GM12892 (cell line): ENCODE measurements at places on chromosomes 11 and 22.

GRCh38 chr11:85196968-85197367 is 430.2 kb downstream of the DLG2 start:
- DNase-seq, result no peak

DNA sequence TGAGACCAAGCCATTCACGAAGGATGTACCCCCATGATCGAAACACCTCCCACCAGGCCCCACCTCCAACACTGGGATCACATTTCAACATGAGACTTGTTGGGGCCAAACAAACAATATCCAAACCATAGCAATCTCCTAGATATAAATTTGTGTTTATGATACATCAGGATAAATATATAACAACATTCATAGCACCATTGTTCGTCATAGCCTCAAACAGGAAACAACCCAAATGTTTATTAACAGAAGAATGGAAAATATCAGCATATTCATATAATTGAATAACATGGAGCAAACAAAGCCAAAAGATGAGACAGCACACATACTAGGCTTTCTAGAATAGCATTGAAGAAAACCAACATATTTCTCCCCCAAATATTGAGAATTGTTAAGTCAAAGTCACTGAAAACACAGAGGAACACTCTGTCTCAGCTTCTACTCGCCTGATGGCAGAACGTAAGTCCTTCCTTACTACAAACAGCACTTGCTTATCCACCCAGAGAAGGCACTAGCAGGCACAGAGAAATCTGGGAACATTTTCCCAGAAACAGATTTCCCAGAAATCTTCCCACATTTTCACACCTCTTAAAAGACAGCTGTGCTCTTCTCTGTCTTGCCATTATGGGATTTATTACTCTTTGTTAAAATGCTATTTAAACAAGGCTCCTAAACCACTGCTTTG is 8.1 kb upstream of the GDPD4 start:
- no peak for DNase-seq

GRCh38 chr22:36358533-36359469 is 29.0 kb downstream of the MYH9 start:
- DNase-seq, result peak; percentile 57

DNA sequence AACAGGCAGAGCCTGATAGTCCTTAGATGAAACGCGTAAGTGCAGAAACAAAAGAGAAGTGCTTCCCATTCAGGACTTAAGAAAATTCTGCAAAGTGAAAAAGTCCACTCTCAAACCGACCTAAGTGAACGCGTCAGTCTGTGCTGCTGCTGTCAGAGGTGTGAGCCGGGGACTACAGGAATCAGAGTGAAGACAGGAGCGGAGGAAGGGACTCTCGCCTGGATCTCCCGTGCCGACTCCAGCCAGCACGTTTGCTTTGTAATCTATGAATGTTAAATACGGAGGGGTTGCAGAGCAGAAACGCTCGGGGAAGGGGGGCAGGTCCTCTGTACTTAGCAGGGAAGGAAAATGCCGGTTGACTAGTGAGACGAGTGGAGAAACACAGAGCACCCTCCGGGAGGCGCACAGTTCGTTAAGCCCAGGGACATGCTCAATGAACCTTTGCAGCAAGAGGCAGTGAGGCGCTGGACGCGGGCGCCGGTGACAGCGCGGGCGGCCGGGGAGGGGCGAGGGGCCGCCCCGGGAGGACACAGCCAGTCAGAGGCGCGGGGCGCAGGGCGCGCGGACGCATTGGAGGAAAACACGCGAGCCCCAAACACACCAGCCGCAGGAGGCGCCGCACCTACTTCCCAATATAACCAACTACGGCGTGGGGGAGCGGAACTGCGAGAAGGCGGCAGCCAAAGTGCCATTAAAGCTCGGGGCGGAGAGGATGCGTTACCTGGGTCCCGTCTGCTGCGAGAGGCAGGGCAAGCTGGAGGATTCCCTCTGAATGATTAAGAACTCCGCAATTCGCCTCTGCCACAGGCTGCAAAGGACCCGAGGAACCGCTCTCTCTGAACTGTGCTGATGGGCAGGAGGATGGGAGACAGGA is at the start of gene CNTN5:
Gene CNTN5 (plus strand): TSS at position 598 of the 874 bp plus-strand sequence.
- DNase-seq, result no peak

- no peak for DNase-seq
Observed at GRCh38 chr22:50568626-50569025, 5.9 kb upstream of the SYCE3 start.

- peak; percentile 25 for DNase-seq
Observed at GRCh38 chr22:38572065-38572464, 2.1 kb upstream of the DMC1 start.

DNA sequence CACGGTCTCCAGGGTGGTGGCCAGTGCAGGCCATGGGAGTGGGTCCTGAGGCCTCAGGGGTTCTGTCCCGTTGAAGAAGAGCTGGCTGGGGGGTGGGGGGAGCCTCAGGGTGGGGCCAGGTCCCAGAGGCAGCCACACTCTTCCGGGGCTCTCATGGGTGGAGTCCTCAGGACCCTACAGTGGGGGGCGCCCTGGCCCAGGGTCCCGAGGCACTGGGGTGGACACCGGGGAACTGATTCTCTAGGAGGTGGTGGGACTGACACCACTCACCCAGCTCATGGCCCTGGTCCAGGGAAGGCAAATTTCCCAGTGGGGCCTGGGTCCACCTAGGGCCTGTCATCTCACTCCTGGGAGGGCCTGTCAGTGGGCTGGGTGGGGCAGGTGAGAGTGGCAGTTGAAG is 12.8 kb downstream of the GGT5 start:
- no peak for DNase-seq

DNA sequence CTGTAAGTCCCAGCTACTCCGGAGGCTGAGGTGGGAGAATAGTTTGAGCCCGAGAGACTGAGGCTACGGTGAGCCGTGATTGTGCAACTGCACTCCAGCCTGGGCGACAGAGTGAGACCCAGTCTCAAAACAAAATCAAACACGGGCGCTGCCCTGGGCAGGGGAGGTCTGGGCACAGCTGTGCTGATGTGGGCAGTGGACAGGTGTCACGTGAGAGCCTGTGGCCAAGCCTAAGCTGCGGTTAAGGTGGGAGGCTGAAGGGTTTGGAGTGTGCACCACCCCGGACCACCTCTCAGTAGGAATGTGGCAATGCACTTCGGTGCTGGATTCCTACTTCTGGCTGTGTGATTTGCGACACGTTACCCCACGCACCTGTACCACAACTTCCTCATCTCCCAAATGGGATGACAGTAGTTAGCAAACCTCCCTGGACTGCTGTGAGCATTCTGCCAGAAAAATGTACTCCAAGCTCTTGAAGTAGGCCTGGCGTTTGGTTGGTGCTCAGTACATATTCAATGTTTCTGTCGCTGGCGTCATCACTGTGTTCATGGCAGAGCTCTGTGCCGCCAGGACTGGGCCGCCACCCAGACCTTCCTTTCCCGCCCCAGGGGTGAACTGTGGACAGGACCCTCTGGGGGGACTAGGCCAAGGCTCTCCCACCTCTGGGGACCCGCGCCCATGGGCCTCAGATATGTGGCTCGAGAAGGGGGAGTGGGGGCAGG is 807 bp upstream of the ZNF74 start:
- DNase-seq, result no peak
